ENCODE measurements at places on chromosomes 6 and 20.

GRCh38 chr20:53050338-53050737, 78.2 kb downstream of the TSHZ2 start:
- DNase-seq, result no peak

GRCh38 chr20:10800288-10800687, 126.5 kb upstream of the JAG1 start:
- DNase-seq, result no peak

GRCh38 chr20:20967564-20968184, 138.5 kb downstream of the LINC00237 start:
- DNase-seq, result no peak

DNA sequence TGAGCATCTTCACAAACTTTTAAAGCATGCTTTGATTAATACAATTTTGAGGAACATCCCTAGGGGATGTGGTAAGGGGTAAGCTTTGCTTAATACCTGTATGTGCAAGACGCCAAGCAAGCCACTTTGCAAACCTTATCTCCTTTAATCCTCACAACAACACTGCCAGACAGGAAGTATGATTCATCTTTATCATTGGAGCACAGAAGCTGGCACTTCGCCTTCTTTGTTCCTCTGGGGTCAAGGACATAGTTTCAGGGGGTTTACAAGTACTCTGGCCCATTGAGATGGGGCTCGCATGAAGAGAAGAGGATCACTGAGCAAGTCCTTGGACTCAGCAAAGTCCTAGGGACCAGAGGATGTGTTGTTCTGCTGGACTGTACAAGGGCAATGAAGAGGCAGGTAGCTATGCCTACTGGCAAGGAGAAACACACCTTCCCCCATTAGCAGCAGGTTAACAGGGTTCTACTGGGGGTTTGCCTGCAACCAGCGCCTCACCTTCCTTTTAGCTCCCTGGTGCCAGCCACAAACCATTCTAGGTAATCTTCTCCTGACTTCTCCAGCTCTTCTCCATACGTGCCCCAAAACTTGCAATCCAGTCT, 8.8 kb downstream of the TMEM244 start:
- no peak for DNase-seq

DNA sequence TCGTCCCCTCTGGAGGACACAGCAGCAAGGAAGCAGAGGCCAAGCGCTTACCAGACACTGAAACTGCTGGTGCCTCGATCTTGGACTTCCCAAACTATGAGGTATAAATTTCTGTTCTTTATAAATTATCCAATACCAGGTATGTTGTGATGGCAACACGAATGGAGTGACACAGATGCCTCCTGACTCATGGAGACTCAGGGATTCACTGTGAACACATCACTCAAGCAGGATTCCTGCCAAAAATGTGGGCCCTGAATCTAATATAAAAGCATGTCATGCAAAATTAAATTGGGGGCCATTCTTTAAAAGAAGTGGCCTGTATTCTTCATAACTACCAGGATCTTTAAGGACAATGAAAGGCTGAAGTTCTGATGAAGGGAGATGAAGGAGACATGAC, 52.5 kb upstream of the SLC22A23 start:
- DNase-seq, result no peak

- DNase-seq, result no peak
Observed at GRCh38 chr6:150729188-150729748, 129.6 kb downstream of the PLEKHG1 start.

- DNase-seq, result no peak
Observed at GRCh38 chr6:5713519-5713918, 293.2 kb downstream of the NRN1 start.

- DNase-seq, result no peak
Observed at GRCh38 chr6:23951691-23952090, 174.3 kb upstream of the NRSN1 start.

GRCh38 chr20:9161311-9161710, 92.4 kb downstream of the PLCB4 start:
- no peak for DNase-seq

DNA sequence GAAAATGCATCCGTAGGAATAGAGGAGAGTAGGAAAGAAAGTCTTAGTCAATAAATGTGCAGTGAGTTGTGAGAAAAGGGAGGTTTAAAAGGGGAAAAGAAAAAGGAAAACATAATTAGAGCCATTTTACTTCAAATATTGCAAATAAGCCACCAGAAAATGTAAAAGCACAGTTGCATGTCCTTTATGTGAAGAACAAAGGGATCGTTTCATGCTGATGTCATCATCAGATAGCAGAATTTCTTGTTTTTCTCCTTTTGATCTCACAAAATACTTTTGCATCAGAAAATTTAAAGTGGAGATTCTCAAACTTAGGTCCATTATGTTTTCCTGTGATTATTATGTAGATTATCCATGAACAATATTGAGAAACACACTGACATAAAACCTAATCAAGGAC, 166.7 kb downstream of the HAO1 start:
- DNase-seq, result no peak

- DNase-seq, result no peak
Observed at GRCh38 chr20:16828666-16829305, 80.6 kb downstream of the OTOR start.

DNA sequence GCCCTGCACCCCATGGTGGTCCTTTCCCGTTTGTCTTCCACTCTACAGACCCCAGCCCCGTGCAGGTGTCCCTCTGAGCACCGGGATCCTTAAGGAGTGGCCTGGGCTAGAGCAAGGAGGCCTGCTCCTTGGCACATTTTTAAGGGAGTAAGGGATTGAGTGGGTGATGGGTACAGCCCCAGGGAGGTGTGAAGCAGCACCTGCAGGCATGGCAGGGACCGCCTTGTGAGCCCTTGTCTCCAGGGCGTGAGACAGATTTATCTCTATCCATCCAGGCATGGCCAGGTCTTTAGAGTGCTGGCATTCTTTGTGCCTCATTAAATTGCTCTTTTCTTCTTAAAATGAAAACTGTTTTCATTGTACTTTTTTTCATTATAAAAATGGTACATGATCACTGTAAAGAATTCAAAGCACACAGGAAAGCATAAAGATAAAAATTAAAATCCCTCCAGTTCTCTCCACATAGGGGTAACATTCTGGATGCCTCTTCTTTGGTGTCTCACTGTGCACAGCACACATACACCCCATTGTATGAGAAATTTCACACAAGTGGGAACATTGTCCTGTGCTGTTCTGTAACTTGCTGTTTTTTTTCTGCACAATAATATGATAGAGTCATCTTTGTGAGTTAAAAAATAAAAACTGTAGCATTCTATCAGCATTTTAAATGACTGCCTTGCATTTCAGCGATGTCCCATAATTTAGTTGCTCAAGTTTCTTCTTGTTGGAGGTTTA, 31.9 kb upstream of the ZNF831 start:
- DNase-seq, result no peak

GRCh38 chr6:23224540-23224939, 655.2 kb downstream of the HDGFL1 start:
- no peak for DNase-seq

GRCh38 chr6:26276841-26277648, 88.0 kb upstream of the BTN3A2 start:
- DNase-seq, result no peak

DNA sequence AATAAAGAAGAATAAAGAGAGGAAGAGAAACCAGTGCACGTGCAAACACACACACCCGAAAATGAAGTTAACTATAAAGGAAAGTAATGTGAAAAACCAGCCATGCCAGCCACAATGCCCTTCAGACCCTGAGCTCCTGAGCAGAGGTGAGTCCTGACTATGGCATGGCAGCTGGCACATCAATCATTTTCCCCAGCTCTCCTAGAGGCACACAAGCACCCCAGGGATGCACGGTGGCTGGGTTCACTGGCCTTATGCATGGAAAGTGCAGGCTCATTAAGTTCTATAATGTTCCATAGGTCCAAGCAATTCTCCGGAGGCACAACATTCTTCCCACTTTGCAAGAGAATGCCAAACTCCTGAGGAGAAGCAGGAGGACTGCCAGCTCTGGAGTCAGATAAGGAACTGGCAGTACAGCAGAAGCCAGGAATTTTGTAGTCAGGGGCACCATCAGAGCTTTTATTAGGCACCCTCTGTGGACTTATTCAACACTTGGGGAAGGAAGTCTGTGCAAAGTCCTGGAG, 175.0 kb upstream of the PRDM1 start:
- no peak for DNase-seq

DNA sequence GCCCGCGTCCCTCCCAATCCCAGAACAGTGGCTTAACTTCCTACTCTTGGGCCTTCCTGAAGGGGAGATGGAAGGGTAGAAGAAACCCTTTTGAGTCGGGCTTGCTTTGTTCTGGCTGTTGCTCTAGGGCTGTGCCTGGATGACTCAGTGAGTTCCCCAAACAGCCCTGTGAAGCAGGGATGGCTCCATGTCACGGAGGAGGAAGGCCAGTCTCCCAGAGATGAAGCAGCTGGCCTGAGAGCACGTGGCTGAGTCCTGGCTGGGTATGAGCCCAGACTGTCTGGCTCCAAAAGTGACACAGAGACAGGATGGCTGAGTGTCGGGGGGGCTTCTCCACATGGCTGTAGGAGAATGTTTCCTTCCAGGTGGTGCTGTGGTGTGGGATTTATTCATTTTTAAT, 4.6 kb downstream of the SYTL3 start:
- DNase-seq, result no peak

DNA sequence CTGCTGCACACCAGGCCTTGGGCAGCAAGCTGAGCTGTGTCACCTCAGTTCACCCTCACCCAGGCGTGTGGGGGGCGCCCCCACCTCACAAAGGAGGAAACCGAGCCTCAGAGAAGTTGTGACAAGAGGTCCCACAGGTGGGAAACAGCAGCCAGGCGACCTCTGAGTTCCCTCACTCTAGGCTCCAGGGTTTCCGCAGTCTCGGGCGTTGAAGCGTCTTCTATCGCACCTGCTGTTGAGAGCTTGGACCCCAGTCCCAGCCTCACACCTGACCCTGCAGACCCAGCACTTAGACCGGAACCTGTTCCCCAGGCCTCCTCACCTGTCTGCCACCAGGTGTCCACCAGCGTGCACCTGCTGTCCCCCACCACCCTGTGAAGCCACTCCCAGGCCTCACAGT, 22.3 kb upstream of the APMAP start:
- DNase-seq, result no peak

- DNase-seq, result no peak
Observed at GRCh38 chr6:170010665-170011203, 259.3 kb downstream of the ERMARD start.

DNA sequence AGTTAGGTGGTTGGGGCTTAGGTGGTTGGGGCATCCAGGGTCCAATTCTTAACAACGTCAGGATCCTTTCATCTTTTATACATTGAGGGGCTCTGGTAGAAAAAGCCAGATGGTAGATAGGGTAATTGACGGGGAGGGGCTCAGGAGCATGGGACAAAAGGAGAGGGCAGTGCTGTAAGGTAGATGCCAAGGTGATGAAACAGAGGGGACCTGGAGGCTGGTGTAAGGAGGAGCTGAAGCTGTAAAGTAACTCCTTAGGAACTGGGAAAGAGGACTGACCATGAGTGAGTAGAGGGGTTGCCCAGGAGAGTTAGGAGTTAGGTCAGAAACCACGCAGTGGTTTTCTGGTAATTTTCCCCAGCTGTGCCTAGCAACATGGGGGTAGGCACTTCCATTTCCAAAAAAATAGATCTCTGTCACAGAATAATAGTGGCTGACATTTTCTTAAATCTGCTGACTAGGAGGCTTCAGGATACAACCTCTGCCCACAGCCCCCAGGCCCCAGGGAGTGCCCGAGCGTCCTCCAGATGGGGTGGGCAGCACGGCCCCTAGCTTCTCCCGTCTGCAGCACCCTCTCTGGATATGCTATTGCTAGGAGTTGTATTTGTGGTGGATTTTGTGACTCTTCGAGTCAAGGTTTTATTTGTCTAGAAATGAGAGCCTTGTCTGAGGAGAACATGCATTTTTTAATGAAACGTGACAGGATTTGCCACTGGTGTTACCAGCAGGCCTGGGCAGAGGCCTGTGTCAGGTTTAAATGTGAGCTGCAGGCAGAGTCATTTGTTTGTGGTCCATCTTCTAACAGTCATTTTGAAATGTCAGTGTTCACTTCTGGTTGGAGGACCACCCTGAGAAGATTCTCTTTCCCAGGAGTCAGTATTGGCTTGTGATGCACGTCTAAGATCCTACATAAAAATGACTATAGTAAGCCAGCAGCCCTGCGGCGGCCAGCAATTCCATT, 44.6 kb downstream of the TULP4 start:
- no peak for DNase-seq

- no peak for DNase-seq
Observed at GRCh38 chr6:51535327-51535726, 552.1 kb downstream of the PKHD1 start.

DNA sequence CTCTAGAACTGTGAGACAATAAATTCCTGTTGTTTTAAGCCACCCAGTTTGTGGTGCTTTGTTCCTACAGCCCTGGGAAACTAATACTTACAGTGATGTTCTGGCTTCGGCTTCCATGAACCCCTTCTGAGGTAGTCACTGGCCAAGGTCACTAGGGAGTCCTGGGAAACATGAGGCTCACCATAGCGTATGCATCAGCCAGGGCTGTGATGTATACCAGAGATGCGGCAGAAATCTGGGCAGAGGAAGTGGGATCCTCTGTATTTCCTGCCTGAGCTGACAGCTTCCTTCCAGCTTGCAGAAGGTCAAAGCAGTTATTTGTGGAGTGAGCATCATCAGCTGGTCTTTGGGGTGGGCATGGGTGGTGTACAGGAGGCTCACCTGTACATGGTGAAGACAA, 27.9 kb downstream of the KAT14 start:
- DNase-seq, result no peak

DNA sequence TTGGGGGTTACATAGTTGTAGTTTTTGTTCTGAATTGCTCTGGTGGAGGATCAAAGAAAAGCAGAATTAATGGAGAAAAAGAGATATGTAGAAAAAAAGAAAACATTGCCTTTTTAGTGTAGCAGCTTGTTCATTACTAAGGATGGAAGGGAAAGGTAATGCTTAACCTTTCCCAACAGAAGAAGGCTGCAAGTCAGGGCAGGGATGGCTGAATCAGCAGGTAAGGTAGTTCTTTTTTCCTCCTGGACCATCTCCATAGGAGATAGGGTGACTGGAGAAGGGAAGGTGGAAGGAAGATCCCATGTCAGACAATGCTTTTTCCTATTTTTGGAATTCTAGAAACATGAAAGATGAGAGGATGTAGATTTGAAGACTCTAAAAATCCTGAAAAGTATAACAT, 79.4 kb upstream of the SUPT3H start:
- DNase-seq, result no peak

DNA sequence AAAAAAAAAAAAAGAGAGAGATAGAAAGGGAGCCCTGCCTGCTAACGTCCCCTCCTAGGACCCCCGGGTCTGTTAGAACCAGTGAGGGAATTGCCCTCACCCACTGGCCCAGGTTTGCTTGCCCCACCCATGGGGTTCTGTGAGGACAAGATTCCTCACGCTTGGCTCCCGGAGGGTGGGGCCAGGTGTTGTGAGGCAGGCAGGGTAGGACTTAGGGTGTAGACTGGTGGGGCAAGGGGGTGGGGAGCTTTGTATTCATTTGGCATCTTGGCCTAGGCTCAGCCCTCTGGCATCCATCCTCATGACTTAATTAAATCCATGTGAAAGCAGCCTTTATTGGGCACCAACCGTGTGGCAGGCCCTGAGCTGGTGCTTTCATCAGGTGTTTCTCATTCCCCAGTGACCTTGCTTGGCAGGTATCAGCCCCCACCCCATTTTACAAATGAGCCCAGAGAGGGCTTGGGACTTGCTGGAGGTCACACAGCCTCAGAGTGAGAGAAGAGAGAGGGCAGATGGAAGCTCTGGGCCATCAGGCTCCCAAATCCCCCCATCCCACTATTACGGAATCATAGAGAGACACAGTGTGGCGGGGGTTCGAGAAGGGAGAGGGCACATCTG, 19.0 kb downstream of the RAB44 start:
- DNase-seq, result no peak

GRCh38 chr20:18683839-18684238, 96.0 kb downstream of the DTD1 start:
- DNase-seq, result no peak

GRCh38 chr20:63807654-63808053, 23.4 kb downstream of the ZBTB46 start:
- DNase-seq, result no peak

All from activated B cell treated with CpG ODN at 0.5 μM for 24 hours (primary cell).